ENCODE measurements at places on chromosomes 7 and 10.

GRCh38 chr7:44094883-44095592 lies 9.1 kb upstream of the AEBP1 start:
- no peak for DNase-seq

- DNase-seq: no peak
Observed at GRCh38 chr10:61821693-61822092, 79.8 kb upstream of the ARID5B start.

DNA sequence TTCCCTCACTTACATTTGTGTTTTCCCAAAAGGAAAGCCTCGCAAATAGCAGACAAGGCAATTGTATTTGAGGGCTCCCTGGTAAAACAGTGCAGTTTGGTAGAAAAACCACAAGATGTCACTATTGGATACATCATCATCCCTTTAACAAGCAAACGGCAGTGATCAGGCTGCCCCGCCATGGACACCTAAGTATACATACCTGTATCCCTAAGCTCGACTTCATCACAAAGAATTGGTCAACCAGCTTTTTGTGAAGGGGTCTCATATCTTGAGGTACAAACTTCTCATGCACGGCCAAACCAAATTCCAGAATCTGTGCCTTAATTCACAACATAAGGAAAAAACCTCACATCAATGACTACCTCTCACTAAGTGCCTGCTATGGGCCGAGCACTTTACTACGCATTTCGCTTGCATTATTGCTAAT lies 179.5 kb upstream of the IMMP2L start:
- no peak for DNase-seq

- no peak for DNase-seq
Observed at GRCh38 chr10:79146611-79147130, 77.9 kb downstream of the ZMIZ1 start.

- no peak for DNase-seq
Observed at GRCh38 chr7:22837308-22837707, 14.7 kb upstream of the TOMM7 start.

- no peak for DNase-seq
Observed at GRCh38 chr7:148645898-148646297, 52.8 kb upstream of the CUL1 start.

- no peak for DNase-seq
Observed at GRCh38 chr7:74272305-74273038, 16.7 kb upstream of the CLIP2 start.

- no peak for DNase-seq
Observed at GRCh38 chr10:25954851-25955250, 20.8 kb downstream of the MYO3A start.

- no peak for DNase-seq
Observed at GRCh38 chr7:69654381-69654780, 56.1 kb downstream of the AUTS2 start.
